ENCODE measurements at places on chromosomes 7 and 10. TPM values are rescaled to one million over a fixed set of nuclear protein-coding genes. Genes with fewer than 3 reads are reported as not detected.

Gene FAM25C
- total RNA-seq, result not detected

Gene POP7
- 36.6 TPM for total RNA-seq

- H3K4me3 ChIP-seq, result no peak overlapping the region
- peaks cover 3% of the 10 kb centered on the region for H3K27me3 ChIP-seq
- no peaks in the 10 kb centered on the region for H3K4me1 ChIP-seq
- H3K27ac ChIP-seq, result no peak overlapping the region
- no peak for DNase-seq
Measured at GRCh38 chr10:48788554-48788953, 103.9 kb downstream of the WDFY4 start.

DNA sequence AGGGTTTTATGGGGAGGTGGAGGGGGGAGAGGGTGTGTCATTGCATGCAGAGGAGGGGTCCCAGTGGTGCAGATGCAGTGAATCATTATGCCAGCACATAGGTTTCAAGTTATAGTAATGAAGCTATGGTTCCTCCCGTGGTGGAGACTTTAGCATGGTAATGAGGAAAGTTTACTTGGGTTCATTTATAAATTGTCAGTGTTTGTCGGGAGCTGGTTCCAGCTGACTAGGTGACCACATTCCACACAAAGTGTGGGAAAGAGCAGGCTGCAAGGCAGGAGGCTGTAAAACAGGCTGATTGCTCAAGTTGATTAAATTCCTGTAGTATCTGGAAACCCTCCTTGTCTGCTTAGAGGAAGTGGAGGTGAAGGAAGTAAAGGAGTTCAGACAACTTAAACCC, 78.9 kb downstream of the SRI start:
- H3K27me3 ChIP-seq, result no peaks in the 10 kb centered on the region
- no peak overlapping the region for H3K4me3 ChIP-seq
- H3K4me1 ChIP-seq, result no peaks in the 10 kb centered on the region
- no peak for DNase-seq
- H3K27ac ChIP-seq, result no peak overlapping the region
- no peaks in the 10 kb centered on the region for H3K36me3 ChIP-seq

DNA sequence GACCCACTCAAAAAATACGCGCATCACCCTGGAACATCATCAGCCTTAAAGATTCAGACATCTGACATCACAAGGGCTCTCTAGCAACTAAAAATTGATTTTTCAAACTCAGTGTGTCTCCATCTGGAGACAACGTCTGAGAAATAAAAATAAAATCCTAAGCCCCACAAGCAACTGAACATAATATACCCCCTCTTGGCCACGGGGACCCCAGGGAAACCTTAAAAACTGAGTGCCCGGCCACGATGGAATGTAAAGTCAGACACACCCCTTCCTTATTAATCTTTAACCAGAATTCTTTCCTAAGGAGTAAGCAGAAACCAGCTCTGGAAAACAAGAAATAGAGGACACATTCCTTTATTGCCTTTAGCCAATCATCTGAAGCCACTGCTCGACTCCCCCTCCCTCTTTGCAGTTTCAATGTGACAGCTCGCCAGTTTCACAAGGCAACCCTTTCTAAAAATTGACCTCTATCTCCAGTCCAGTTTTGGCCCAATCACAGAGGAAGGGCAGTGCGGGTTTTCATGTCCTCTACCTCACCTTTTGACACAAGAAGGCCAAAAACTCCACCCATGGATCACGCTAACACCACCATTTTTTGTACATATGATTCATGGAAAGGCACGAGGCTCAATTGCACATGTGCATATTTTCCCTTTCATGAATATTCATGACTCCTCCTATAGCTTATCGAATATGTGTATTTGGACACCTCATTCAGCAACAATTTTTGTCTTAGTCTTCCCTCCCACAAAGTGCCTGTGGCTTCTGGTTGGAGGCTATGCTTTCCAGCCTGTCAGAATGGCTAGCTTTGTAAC, 24.2 kb downstream of the IFIT3 start:
- no peaks in the 10 kb centered on the region for H3K27me3 ChIP-seq
- no peaks in the 10 kb centered on the region for H3K36me3 ChIP-seq
- H3K4me3 ChIP-seq, result no peak overlapping the region
- H3K27ac ChIP-seq, result peak overlapping the region; percentile 88
- H3K4me1 ChIP-seq, result peaks cover 26% of the 10 kb centered on the region

DNA sequence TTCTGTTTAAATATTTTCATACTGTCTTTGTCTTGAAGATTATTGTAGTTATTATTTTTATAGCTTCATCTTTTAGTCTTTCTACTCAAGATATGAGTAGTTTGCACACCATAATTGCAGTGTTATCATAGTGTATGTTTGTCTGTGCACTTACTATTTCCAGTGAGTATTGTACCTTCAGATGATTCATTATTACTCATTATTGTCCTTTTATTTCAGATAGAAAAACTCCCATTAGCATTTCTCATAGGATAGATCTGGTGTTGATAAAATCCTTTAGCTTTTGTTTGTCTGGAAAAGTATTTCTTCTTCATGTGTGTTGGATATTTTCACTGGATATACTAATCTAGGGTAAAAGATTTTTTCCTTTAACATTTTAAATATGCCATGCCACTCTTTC, 646.2 kb upstream of the GRM3 start:
- no peaks in the 10 kb centered on the region for H3K27me3 ChIP-seq
- H3K36me3 ChIP-seq, result no peaks in the 10 kb centered on the region
- H3K4me3 ChIP-seq, result no peak overlapping the region

GRCh38 chr7:28102797-28103196, 77.8 kb downstream of the JAZF1 start:
- H3K4me1 ChIP-seq, result peaks cover 2% of the 10 kb centered on the region
- no peak overlapping the region for H3K27ac ChIP-seq

DNA sequence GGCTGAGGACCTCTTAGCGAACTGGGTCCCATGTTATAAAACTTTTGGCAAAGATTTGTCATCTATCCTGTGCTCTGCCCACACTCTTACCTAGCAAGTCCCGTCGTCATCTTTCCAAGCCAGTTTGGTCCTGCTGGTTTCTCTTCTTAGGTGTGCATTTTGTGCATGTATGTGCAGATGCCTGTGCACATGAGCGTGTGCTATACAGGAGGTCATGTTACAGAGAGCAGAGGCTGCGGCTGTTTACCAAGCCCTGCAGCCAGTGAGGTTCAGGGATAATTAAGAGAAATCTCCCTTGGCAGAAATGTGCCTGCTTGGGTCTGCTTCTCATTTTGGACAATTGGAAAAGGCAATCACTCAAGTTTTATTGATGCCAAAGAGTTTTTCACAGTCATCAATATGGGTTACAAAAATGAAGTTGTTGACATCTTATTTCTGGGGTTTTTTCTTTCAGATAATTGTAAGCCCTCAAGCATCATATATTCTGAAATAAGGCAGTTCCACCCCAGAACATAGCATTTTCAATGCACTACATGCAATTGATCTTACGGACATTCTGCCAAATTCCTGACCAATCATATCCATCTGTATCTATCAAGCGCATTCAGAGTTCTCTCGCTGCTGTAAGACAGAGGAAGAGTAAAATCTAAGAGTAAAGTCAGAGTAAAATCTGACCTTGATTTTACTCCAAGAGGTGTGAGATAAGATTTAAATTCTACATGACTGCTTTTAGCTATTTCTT, 361.4 kb upstream of the ZNF32 start:
- H3K27me3 ChIP-seq, result no peaks in the 10 kb centered on the region
- H3K4me1 ChIP-seq, result no peaks in the 10 kb centered on the region
- DNase-seq, result no peak
- H3K27ac ChIP-seq, result no peak overlapping the region
